ENCODE measurements at places on chromosomes 3 and 15.

GRCh38 chr15:85474700-85475316, 94.4 kb downstream of the AKAP13 start:
- DNase-seq, result no peak

DNA sequence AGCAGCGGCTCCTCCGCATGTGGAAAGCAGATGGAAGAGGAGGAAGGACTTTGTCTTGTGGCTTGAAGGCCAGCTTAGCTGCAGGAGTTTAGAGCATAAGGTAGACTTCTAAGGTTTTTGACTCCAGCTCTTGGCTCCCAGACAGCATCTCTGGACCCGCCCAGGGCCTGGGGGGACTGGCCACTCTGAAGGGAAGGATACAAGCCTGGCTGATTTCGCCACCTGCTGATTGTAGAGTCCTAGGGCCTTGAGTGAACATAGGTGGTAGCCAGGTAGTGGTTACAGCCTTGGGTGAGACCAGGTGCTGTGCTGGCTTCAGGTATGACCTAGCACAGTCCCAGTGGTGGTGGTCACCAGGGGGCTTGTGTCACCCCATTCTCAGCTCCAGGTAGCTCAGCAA, 48.4 kb upstream of the RPL35A start:
- DNase-seq, result no peak

GRCh38 chr3:94927175-94927574, 864.3 kb downstream of the NSUN3 start:
- DNase-seq, result no peak

DNA sequence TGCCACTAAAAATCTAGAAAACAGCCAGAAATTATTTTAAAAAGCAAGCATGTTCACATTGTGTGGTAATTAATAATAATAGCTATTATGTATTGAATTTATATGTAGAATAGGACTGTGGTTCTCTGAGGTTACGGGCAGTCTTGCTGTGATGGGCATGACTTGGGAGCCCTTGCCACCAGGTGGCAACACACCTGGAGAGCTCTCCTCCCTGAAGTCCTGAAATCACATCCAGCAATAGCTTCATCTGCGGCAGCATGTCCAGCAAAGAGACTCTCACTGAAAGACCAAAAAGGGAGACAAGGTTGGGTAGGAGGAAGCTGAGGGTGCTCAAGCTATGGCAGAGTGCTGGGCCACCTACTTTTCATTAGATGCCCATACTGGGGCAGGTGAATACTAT, 206.8 kb upstream of the IL12A start:
- no peak for DNase-seq

- DNase-seq, result no peak
Observed at GRCh38 chr3:151443583-151443982, 17.3 kb downstream of the IGSF10 start.

DNA sequence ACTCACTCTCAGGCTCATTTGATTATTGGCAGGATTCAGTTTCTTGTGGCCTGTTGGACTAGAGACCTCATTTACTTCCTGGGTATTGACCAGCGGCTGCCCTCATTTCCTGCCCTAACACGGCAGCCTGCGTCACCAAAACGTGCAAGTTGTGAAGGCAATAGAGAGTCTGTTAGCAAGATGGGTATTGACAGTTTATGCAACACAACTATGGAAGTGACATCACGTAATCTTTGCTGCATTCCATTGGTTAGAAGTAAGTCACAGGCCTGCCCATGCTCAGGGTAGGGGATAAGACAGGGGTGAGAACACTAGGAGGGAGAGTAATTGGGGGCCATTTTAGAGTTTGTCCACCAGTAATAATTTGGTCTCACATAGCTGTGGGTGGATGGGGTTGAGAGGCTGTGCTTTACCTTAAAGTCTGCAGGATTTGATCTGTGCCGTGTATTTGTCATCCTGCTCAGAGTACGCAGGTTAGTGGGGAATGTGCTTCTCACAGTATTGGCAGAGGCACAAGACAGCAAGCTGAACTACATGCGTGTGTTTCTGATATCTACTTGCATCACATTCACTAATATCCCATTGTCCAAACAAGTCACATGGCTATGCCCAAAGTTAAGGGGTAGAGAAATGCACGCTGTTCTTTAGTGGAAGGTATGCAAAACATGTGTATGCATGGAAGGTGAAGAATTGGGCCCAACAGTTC, 83.3 kb downstream of the EDEM1 start:
- no peak for DNase-seq

DNA sequence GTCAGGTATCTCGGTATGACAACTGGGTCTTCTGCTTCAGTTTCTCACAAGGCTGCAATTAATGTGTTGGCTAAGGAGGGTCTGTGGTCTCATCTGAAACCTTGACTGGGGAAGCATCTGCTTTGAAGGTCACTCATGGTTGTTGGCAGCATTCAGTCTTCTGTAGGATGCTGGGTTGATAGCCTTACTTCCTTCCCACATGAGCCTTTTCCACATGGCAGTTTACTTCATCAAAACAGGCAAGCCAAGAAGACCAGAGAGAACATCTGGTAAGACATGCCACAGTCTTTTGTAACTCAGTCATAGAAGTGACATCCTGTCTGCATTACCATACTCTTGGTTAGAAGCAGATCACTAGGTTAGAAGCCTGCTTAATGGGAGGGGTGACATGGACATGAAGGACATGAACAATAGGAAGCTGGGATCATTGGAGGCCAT, 49.5 kb downstream of the CMC1 start:
- no peak for DNase-seq

- DNase-seq, result no peak
Observed at GRCh38 chr3:34361921-34362320, 563.5 kb downstream of the PDCD6IP start.

DNA sequence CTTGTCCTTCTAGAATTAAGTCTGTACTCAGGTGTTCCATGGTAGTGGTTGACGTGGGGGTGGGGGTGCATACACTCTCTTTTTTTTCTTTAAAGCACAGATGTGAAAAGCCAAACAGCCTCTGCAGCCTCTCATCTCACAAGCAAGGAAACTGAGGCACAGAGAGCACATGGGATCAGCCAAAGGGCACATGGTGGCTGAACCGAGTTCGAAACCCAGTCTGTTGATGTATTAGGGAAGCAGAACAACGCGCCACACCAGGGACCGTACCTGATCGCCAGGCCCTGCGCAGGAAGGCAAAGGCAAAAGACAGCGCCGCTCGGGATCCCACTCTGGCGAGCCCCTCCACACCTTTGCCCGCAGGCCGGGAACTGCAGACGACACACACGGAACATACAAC, 47.3 kb downstream of the HERC2 start:
- DNase-seq, result no peak

- no peak for DNase-seq
Observed at GRCh38 chr3:70182166-70182565, 130.3 kb downstream of the MDFIC2 start.

DNA sequence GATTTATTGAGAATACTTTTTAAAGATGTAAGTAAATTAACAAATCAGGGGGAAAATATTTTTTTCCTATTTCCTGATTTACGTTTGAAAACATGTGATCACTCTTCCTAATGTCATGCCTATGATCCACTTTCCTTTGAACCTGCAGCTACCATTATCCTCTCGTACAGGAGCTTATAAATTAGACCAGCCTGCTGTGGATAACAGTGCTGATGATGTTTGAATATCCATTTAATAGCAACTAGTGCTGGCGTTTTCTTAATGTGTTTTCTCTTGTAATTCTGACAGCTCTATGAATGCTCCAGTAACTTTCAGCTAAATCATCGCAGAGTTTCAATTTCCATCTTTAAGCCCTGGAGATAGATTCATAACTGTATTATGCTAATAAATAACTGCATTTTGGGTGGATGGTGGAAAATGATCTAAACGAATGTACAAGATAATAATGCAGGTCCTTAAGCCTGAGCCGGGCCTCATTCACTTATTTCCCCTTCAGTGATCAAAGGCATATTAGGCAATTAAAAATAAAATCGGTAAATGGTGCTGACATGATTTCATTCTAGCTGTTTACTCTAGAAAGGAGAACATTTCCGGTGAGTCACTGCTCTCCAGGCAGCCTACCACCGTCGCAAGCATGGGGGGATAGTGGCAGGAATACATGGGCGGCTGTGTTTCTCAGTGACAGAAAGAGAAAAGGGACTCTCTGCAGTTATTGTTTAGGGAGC, 58.5 kb upstream of the SLC24A5 start:
- no peak for DNase-seq

GRCh38 chr3:134614955-134615354, 35.9 kb downstream of the KY start:
- no peak for DNase-seq

DNA sequence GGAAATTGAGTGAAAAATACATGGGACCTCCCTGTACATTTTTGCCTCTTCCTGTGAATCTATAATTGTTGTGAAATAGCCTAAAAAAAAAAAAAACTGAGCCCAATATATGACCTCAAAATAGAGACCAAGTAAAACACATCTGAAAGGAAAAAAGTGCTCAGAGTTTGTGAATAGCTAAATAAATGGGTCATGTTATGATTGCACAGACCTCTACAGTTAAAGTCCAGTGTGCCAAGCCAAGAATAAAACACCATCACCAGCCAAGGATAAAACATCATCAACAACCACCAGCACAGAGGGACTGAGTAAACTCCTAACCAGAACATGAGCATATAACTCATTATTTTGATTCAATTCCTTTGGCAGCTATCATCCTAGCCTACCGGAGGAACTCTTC, 115.6 kb upstream of the AGTR1 start:
- no peak for DNase-seq

DNA sequence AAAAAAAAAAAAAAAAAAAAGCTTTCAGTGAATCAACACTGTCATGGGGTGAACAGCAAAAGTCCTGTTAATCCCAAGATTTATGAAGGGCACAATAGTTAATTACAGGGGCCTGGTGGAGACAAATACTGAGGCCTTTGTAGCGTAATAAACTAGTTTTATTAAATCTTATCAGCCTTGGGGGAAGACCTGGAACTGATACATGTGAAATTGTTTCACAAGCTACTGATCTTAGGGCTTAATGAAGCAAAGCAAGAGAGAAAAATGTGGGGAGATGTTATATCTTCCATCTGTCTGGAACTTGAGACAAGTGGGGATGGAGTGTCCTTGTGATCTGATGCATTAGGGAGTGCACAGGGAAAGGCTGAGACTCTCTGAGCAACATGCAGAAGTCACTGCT, 47.9 kb upstream of the OSBPL11 start:
- DNase-seq, result no peak

DNA sequence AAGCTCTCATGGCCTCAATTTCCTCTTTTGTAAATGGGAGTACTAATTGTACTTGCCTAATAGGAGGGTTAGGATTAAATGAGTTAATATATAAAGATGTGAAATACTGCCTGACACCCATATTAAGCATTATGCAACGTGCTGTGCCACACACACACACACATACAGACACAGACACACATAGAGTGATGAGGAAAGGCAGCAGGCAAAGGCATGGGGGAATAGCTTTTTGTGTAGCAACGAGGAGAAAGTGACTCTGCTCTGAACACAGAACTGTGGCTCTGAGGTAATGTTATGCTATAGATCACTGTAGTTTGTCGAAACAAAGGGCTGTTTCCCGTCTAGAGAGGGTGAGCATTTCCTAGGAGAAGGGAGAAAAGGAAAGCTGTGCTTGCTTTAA, 233.3 kb upstream of the SLCO3A1 start:
- DNase-seq, result no peak

GRCh38 chr15:69499521-69500211, 47.0 kb downstream of the RPLP1 start:
- DNase-seq, result no peak

DNA sequence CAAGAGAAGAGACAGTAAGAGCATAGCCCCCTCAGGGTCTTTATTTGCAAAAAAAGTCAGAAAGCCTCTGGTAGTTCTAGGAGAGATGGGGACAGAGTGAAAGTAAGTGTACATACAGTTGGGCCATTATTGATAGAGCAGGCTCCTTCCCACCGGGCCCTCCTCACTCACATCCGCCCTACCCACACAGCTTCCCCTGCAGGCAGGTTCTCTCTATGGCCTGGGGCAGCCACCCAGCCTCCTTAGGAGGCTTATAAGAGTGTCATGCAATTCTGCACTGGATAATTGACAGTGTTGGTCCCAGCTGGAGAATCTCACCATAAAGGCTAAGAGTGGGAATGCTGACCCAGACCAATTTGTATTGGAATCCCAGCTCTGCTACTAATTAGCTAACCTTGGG, 49.5 kb downstream of the SLC30A4 start:
- DNase-seq, result no peak

- no peak for DNase-seq
Observed at GRCh38 chr3:66836363-66837152, 161.5 kb upstream of the KBTBD8 start.

DNA sequence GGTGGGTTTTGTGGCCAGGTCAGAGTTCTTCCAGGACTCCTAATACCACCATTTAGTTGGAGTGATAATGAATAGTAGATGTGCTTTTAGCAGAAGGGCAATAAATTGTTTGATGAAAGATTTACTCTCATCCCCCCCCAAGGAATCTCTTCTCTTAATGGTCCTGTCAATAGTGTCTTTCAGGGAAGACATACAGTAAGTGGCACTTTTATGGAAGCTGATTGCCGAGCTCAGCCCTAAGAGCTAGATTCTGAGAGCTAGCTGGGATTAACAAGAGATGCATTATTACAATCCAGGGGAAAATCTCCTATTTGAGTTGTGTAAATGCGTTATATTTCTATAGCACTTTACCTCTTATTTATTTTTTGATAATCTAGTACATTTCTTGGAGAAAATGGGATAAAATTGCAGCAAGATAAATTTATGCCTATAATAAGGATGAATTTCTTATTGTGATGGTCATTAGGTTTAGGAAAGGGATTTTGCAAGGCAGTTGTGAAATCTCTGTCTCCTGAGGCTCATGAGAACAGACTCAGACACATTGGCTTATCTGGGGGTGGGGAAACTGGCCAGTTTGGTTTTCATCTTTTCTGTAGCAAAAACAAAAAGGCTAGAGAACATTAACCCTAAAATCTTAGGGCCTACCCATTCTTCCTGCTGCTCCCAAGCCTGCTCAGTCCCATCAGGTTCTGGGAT, 41.6 kb upstream of the CLSTN2 start:
- no peak for DNase-seq

DNA sequence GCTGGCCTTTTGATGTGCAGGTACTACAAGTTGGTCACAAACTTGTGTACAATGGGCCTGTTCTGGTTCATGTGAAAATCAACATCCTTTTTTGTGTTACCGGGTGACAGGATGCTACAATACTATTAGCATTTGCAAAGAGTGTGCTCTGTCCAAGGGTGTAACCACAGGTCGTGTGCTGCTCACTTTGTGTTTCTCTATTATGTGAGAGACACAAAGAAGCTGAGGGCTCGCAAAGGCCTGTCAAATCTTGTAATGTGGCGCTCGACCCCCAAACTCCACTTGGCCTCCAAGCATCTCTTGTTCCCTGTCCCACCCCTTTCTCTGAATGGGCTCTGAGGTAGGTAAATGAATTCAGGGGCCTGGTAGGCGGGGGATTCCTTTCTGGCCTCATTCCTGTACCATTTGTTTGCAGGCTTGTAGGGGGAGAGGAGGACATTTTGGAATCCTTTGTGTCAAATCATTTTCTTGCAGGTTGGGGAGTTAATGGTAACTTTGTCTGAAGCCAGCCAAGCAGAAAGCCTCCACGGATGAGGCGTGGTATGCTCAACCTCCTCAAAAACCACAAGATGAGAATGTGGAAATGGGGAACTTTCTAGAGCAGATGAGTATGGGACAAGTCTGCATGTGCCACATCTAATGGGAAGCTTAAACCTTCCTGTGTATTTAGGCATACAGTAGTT, 109.1 kb downstream of the OPA1 start:
- DNase-seq, result no peak

- DNase-seq, result no peak
Observed at GRCh38 chr3:127233371-127233770, 40.4 kb downstream of the PRR23E start.

- no peak for DNase-seq
Observed at GRCh38 chr15:91938136-91938535, 84.6 kb downstream of the SLCO3A1 start.

- no peak for DNase-seq
Observed at GRCh38 chr15:99146661-99147060, 41.8 kb downstream of the SYNM start.
